ENCODE measurements at places on chromosomes 7 and 10.

DNA sequence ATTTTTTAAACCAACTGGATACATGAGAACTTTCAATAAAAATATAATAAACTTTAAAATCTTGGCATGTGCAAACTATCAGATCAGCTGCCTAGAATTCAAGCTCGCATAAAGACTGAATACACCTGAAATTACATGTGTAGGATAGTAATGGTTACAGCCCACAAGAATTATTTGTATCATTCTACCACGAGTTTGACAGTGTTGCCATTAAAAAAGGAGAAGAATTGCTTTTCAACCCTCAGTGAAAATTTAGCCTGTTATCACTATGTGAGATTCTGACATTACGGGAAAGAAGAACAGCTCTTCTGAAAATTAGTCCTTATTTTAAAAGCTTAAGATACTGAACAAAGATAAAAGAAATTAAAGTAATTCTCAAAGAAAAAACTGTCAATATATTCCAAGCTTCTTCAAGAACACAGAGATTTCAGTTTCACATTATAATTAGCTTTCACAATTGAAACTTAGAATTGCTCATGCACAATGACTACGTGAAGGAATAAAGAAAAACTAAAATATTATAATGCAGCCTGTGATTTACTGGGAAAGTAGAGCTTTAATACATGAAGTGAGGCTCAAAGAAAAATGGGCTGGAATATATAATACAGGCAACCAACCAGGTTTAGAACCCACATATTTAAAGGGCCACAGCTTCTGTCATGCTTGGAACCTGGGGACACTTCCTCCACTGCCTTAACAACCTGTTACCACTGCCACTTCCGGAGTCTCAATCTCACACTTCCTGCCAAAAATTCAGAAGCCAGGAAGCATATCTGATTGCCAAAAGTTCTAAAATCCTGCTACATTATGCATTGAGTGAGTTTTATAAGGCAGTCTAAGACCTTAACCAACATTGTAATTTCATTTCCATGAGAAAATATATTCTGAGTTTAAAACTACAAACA, 23.2 kb downstream of the TPK1 start:
- no peak for DNase-seq

GRCh38 chr7:24036033-24036412, 248.0 kb upstream of the NPY start:
- no peak for DNase-seq

GRCh38 chr7:144848078-144848477, 12.2 kb upstream of the TPK1 start:
- DNase-seq = no peak

DNA sequence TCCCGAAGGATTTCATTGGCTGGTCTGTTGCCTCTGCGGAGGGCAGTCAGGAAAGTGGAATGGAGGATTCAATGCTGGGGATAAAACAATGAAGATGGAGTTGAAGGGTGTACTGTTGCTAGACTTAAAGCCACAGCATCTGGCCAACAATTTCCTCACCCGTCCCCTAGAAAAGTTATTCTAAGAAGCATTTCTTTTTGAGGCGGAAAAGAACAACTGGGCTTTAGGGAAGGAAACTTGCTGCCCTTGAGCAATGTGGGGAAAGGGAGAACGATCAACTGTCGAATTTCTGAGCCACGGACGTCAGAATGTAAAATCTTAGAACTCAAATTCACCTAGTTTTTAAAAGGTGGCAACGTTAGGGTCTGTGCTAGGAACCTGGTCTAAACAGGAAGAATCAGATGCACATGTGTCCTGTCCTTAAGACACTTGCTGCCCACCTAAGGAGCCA, 664 bp downstream of the FMC1 start:
- DNase-seq = no peak

- no peak for DNase-seq
Measured at GRCh38 chr10:3527869-3528268, 257.1 kb downstream of the KLF6 start.

GRCh38 chr7:143396625-143397556, 11.8 kb downstream of the EPHA1 start:
- no peak for DNase-seq

DNA sequence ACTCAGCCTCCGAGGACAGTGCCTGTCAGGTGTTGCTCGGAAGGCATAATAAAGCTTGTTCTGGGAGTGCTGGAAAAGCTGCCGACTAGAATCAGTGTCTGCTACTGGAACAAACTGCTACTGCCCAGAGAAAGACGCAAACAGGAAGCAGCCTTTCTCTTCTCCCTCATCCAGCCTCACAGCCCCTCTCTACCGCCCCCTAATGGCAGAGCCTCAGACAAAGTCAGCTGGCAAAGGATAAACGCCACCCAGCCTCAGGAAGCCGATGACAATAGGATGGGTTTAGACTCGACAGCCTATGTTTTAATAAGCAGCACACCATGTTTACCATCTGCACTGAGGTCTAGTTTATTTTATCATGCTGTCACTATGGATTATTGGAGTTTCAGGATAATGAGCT, 169.5 kb upstream of the LYZL1 start:
- DNase-seq = peak; percentile 54

- DNase-seq = peak; percentile 92
Measured at GRCh38 chr7:1065585-1066241, 21.4 kb downstream of the GPR146 start.

GRCh38 chr10:63595072-63595471, 73.9 kb downstream of the REEP3 start:
- no peak for DNase-seq

DNA sequence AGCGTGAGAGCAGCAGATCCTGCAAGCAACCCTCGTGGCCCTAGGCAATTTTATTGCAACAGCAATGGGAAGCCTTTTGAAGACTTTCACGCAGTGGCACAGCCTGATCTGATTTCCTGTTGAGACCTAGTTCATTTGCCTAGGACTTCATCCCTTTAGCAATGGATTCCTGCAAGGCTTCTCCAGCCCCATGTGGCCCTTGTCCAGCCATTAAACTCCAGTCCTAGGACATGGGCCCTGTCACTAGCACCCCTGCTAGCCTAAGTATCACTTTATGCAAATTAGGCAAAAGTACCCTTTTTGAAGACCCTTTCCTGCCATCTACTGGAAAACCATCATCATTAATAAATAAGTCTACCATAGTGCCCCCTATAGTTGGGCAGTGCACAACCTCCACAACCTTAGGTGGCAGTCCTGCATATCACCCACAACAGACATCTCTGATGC, 379.4 kb downstream of the GALNT17 start:
- DNase-seq = peak; percentile 72

GRCh38 chr7:1761774-1762173, 91.7 kb downstream of the ELFN1 start:
- DNase-seq = no peak

DNA sequence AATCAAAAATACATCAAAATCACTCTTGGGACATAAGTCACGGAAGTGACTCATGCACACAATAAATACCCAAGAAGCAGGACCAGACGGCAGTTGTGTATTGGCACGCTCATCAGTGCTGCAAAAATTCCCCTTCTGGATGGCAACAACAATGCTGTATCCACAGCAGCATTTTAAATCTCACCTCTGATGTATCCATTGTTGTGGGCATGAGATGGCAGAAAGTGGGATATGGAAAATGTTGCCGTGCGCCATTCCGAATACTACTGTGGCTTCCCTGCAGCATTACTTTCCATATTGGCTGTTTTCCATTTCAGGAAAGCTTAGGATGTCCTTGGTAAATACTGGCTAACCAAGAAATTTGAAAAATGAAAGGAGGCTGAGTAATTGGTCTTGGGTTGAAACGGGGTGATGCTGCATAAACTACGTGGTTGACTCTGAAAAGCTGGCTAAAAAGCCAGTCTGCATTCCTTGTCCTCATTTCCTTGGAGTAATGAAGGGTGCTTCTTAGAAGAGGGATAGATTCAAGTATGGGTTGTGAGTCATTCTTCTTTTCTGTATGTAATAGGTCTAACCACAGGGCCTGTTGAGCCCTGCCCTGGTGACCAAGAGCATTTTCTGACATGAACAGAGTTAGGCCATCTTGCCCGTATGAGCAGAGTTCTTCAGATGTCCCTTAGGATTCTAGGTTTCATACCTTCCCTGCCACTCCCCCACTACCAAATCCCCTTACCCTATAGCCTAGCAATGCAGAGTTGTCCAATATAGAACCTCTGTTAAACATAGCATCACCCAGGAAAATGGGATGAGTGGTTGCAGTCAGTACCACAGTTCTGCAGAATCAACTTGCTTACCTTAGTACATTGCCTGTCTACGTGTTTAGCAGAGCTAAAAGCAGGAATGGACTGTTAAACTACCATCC, 36.3 kb upstream of the TOMM7 start:
- DNase-seq = peak; percentile 81

DNA sequence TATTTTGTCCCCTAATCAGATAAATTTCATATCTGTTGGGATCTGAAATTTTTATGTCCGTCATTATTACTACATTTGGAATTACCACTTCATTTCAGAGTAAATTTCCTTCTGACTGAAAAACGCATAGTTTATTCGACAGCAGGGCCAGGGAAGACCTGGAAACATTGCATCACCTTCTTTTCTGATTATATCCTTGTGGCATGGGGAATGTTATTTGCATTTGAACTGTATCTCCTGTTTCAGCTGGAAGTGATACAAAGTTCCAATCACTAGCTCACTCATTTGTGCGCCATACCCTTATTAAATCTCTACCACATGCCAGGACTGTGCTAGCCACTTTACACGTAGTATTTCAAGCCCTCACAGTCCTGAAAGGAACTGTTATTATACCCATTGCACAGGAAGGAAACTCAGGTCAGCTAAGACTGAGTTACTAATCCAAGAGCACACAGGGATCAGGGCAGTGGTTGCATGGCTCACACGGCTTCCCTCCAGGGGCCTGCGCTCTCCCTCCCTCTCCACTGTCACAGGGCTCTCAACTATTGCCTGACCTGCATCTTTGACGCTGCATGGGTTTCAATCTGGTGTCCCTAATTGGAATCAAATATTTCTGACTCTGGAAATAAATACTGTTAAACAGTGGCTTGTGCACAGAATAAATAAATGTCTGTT, 84.4 kb upstream of the NANOS1 start:
- DNase-seq = no peak

DNA sequence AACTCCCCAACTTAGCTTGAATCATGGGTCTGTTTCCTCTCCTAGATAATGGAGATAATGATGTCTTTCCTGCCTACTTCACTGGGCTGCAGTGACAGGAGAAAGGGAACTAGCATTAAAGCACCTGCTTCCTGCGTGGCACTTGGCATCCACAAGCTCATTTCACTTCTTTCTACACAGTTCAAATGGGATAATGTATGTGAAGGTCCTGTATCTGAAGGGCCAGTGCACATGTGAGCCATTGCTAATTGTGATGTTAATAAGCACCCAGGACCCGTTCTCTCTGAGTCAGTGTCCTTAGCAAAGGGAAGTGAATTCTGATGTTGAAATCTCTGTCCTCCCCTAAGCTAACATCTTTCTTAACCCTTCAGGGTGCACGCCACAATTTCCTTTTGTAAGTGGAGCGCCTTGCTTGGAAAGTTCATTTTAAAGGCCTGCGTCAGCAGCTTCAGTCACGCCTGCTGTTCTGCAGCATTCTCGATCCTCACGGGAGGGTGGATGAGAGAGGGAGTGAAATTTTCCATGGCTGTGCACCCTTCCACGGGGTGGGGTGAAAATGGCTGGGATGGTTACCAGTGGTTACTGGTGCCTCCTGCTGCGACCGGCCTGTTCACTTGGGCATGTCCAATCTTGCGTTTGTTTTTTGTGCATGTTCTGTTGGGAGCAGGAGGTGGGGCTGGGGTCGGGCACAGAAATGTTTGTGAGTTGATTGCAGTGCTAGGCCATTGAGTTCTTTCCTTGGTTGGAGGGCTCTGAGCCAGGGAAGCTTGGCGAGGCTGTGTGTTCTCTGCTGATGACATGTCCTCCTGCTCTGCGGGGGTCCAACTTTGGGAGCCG, 59.2 kb downstream of the HK1 start:
- DNase-seq = peak; percentile 96

- no peak for DNase-seq
Measured at GRCh38 chr7:155296006-155296787, 1.5 kb upstream of the INSIG1 start.

- no peak for DNase-seq
Measured at GRCh38 chr10:59362959-59363381, 621 bp upstream of the FAM13C start.

- no peak for DNase-seq
Measured at GRCh38 chr7:50477640-50478039, 27.5 kb upstream of the FIGNL1 start.

DNA sequence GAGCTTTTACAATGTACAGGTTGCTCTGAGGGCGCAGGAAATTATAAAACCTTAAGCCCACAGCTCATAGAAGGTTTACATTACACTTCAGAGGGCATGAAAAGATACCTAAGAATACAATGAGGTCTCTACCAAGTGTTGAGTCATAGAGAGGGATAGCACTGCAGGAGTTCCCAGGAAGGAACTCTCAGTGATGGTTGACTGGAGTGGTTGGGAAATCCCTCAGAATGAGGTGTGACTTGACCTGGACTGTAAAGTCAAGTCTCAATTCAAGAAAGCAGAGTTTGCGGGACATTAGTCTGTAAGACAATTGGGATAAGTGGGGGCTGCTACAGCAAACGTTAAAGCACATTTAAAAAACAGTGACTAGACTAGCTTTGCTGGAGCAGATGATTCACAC, 21.9 kb downstream of the TNKS2 start:
- DNase-seq = no peak

GRCh38 chr10:14293526-14293925, 37.2 kb downstream of the FRMD4A start:
- DNase-seq = no peak

DNA sequence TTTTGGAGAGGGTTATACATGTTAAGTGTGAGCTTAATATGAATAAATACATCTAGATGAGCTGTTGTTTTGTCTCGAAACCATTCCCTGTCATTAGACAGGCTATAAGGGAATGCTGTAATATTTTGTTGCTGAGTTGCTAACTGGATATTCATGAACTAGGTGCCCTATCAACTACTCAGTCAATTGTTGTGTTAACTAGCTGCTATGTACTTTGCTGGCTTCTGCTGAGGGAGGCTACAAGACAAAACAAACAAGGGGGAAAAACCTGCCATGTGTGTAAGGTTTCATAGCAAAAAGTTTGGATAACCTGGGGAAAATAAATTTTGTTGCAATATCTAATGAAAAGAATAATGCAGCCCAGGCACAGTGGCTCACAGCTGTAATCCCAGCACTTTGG, 110.4 kb downstream of the CSTF2T start:
- DNase-seq = no peak

DNA sequence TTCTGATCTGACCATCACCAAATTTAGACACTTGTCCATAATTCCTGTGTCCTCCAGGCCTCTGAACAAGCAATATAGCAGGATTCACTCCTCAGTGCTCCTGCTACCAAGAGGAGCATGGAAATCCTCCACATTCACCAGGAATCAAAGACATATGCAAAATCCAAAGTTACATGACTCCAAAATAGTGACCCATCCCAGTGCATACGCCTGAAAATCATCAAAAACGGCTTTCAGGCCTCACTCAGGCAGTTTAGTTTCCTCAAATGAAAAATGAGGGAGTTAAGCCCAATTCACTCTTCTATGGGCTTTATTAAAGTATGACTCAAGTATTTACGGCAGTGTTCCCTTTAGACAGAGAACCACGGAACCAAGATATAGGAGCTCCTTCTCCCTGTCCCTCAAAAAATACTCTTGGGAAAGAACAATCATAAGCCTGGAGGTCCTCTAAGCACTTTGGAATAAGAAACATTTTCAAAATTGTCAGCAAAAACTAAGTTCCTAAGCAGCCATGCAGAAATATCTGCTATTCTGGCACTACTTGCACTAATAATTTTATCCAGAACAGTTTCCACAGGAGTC, 240.7 kb downstream of the PARD3 start:
- DNase-seq = no peak

- no peak for DNase-seq
Measured at GRCh38 chr10:123494301-123494808, 171.8 kb upstream of the GPR26 start.

- no peak for DNase-seq
Measured at GRCh38 chr10:90884431-90884830, 12.7 kb downstream of the RPP30 start.
